Activated naive CD8-positive, alpha-beta T cell treated with anti-CD3 and anti-CD28 coated beads, Interleukin-2, amount 50 U/mL, for 24 hours (primary cell): ENCODE measurements at places on chromosomes 13 and 19.

DNA sequence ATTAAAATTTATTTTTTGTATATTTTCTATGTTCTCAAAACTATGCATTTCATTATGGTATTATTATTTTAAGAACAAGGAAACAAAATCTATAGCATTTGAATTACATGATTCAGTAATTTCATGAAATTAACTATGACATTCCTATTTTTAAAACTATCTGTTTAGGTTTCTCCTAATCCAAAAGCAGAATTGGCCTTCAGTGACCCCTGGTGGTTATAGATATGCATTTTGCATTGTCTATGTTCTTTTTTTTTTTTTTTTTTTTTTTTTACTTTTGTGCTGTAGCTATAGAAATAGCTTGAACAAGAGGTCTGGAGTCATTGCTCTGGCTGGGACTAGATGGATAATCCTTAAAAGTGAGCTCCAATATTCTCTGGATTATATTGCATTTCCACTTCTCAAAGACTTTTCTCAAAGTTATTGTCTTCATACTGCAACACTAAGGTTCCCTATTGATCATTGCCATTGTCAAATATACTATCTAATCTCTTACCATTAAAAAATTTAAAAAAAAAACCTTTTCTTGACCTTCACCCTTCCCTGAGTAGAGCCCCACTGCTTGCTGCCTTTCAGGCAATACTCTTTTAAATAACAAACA, 15.9 kb upstream of the DNAJC3 start:
- DNase-seq, result no peak

DNA sequence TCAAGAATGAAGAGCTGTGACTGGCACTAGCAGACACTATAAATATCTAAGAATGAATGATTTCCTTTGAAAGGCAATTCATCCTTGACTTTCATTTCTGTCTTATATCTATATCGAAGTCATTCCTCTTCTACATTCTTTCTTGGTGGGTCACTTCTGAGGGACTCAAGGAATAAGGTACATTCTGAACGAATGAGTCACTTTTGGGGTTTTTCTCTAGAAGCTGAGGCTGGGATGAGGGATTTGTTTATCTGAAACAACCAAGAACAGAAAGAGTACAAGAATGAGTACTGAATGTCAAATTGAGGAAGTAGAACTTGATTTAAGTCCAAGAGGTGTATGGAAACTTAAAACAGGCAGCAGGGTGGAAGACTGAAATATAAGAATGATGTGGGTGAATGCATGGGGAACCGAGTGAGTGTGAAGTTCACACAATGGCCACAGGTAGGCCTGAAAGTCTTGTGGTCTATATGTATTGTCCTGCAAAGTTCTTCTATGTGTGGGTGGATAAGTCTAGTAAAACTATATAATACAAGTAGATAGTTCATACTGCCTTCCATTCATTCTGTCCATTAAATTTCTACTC, 343.9 kb downstream of the OXGR1 start:
- DNase-seq, result no peak

GRCh38 chr13:31282741-31283455, 83.1 kb downstream of the B3GLCT start:
- no peak for DNase-seq

GRCh38 chr19:15464394-15465385, at the start of gene RASAL3:
RASAL3 (minus strand) TSS chr19:15464544; CDS start chr19:15464358, 186 bp downstream.
- DNase-seq, result peak; percentile 75

- DNase-seq, result no peak
Observed at GRCh38 chr13:112711528-112712265, 21.9 kb downstream of the ATP11A start.

- DNase-seq, result no peak
Observed at GRCh38 chr13:110018009-110018408, 231.6 kb upstream of the IRS2 start.

DNA sequence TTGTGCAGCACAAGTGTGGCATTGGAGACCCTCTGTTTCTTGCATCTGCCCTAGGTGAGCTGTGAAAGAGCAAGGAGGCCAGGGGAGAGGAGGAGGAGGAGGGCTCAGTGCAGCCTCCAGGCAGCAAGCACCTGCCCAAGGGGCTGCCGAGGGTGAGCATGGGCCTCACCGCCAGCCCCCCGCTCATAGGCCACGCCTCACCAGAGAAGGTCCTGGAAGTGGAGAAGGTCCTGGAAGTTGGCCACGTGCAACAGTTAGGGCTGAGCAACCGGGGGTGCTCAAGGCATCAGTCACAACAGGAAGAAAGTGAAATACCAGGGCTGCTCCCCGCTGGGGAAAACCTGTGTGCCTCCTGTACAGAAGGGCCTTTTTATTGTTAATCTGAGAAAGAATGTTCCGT, 168.9 kb downstream of the TEX29 start:
- DNase-seq, result no peak

GRCh38 chr13:50072676-50073075, 57.4 kb downstream of the KCNRG start:
- no peak for DNase-seq

DNA sequence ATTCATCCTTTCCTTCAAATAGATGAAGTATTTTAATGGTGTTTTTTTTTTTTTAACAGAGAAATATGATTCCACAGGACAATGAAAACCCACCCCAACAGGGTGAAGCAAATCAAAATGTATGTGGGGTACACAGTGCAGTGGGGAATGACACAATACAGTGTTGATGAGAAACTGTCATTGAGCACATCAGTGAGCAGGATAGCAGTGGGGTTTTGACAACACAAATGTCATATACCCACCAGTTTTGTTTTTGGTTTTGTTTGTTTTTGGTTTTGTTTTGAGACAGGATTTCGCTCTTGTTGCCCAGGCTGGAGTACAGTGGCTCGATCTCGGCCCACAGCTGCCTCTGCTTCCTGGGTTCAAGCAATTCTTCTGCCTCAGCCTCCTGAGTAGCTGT, 29.2 kb downstream of the ZNF844 start:
- no peak for DNase-seq

DNA sequence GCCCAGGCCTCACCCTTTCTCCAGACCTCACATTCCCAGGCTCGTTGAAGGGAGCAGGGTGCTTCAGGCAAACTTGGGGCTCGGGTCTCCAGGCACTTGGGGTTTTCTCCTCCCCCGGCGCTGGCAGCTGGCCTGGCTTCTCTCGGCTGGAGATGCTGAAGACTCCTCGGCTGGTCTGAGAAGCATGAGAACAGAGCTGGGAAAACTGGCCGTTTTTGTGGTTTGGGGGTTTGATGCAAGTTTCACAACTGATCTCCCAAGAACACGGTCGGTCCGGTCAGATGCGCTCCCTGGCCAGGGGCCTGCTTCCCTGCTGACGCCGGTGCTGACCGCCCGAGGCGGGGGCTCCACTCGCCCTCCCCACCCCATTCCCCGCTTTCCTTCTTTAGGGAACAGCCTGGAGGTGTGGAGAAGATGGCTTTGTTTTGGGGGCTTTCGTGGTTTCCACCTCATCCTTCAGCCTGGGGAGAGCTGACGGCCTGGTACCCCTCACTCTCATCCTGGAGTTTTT, 35.3 kb downstream of the CEBPA start:
- no peak for DNase-seq

DNA sequence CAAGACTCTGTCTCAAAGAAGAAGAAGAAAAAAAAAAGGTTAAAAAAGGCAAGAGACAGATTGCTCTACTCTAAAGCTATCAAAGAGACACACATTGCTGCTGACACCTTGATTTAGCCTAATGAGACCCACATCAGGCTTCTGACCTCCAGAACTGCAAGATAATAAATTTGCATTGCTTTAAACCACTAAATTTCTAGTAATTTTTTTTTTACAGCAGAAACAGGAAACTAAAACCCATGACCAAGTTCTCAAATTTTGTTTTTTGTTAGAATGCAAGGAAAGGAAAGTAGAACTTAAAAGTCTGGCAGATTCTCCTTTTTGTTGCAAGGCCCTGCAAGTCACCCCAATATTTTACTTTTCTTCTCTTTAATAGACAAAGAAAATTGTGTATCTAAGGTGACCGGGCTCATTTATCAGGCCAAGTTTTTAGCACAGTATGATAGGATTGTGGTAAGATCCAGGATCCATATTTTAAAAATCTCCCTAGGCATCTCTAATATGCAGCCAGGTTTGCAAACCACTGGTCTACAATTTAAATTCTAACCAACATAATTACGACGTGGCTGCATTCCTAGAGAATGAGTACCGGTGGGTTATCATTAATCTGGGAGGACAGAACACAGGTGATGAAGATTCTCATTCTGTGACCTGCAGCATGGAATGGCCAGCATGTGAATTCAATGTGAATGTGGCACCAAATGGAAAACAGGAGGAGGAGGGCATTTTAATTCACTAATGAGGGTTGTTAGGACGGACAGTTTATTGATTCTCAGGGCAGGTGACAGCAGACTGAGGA, 56.7 kb upstream of the MED4 start:
- DNase-seq, result no peak

GRCh38 chr13:39956036-39956435, 300.6 kb downstream of the COG6 start:
- peak; percentile 45 for DNase-seq

DNA sequence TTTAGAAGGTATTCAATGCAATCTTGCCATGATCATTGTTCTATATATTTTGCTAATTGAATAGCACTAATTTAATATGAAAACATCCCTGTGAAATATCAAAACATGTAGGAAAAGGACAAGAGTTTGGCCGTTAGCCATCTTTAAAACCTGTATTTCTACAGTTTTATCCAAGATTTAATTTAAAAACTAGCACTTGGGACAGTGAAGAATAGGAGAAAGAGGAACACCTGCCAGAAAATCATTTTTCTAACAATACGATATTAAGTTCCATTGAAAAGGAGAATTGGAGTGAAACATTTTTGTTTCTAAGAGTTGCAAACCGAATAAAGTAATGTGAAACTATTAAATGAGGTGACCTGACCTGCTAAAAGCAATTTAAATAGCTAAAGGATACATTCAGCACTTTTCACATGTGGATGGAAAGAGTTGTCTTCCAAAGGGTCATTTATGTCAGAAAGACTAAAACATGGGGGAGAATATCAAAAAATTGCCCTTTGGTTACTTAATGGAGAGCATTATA, 1673.6 kb upstream of the MIR17HG start:
- DNase-seq, result no peak

- DNase-seq, result no peak
Observed at GRCh38 chr13:70310396-70311119, 202.3 kb upstream of the KLHL1 start.

DNA sequence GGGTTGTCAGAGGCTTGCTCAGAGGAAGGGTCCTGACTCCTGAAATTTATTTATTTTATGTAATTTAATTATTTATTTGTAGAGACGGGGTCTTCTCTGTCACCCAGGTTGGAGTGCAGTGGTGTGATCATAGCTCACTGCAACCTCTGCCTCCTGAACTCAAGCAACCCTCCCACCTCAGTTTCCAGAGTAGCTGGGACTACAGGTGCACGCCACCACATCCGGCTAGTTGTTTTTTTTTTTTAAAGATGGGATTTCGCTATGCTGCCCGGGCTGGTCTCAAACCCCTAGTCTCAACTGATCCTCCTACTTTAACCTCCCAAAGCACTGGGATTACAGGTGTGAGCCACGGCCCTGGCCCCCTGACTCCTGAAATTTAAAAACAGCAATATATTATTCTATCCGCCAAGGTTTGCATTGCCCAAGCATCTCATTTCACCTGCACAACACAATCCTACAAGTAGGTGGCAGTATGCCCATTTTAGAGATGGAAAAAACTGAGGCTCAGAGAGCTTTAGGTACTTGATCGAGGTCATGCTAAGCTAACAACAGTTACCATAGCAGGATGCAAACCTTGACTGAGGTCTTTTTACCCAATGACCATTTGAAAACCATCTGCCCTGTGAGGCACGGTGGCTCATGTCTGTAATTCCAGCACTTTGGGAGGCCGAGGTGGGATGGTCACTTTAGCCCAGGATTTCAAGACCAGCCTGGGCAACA, 18.1 kb downstream of the ARHGEF18 start:
- peak; percentile 25 for DNase-seq

- DNase-seq, result no peak
Observed at GRCh38 chr19:17323964-17324332, 10.7 kb downstream of the ANO8 start.
